ENCODE measurements at places on chromosomes 12 and 14.

DNA sequence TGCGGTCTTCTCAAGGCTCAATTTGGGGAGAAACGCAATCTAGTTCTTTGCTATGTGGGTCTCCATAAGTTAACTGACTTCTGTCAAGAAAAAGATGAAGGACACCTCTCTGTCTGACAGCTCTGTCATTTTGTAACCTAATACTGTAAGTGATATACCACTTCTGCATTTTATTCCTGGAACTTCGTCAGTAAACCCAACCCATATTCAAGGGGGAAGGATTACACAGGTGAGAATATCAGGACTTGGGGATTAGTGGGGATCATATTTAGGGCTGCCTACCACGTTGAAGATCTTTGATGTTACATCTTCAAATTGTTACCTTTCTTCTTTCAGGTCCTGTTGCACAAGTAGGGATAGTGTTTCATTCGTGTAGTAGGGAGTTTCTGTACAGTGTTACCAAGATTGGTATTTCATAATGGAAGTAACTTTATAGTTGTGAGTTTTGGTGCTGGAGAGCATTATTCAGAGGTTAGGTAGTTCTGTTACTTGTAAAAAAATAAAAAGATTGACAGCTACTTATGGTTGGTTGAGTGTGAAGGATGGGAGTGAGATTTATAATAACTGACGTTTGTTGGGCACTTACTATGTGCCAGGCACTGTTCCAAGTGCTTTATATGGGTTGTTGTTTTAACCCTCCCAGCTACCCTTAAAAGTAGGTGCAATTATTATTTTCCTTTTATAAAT, 1.6 kb downstream of the TMEM260 start:
- peak; percentile 4 for DNase-seq

DNA sequence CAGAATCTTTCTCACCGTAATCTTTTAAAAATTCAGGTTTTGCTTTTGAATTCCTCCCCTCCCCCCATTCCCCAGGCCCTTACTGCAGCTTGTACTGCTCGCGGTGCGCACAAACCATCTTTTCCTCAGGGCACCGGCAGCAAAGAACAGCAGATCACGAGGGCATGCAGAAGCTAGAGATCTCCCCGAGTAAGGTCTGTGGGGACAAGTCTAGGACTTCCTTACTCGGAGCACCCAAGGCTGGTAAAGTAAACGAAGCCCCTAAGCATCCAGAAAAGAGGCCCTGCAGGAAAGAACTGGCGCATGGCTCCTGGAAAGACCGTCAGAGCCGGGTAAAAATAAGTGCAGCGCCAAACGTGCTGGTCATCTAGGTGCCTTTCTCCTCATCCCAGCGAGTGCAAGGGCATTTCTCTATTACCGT, 727 bp downstream of the LDHB start:
- DNase-seq: peak; percentile 48

DNA sequence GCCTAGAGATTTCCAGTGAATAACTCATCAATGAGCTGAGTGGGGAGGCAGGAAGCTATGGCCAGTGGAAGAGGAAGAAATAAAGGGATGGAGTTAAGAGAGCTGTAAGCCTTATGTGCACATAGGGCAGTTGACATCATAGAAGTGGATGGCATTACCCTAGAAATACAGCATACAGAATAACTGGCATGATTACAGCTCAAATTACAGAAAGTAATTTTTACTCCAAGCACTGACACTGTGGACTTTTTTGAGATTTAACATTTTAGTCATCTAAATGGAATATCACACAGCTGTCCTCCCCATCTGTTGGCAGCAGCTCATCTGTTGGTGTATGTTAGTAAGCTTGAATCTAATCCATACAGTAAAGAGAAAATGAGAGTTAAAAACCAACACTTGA, 5.4 kb upstream of the IPO8 start:
- DNase-seq: no peak

GRCh38 chr12:56878010-56878339, 56.2 kb downstream of the SDR9C7 start:
- DNase-seq: no peak

GRCh38 chr12:101076921-101077320, 133.1 kb downstream of the SLC5A8 start:
- DNase-seq: no peak

- DNase-seq: no peak
Measured at GRCh38 chr14:68308726-68309520, 483.9 kb downstream of the ZFP36L1 start.

DNA sequence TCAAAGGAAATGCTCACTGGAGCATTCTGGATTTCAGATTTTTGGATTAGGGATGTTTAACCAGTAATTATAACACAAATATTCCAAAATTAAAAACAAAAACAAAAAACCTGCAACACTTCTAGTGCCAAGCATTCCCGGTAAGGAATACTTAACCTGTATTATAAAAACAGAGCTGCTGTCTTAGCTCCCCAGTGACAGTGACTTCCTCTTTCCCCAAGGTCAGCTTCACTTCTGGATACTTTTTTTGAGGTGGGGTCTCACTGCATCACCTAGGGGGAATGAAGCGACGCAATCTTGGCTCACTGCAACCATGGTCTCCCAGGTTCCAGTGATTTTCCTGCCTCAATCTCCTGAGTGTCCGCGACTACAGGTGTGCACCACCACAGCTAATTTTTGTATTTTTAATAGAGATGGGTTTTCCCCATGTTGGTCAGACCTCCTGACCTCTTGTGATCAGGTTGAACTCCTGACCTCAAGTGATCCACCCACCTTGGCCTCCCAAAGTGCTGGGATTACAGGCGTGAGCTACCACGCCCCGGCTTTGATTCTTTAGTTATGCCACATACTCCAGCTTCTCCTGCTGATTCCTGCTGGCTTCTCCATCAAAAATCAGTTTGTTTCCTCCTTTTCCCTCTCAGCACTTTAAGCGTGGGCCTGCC, 15.9 kb downstream of the PPP1CC start:
- no peak for DNase-seq

DNA sequence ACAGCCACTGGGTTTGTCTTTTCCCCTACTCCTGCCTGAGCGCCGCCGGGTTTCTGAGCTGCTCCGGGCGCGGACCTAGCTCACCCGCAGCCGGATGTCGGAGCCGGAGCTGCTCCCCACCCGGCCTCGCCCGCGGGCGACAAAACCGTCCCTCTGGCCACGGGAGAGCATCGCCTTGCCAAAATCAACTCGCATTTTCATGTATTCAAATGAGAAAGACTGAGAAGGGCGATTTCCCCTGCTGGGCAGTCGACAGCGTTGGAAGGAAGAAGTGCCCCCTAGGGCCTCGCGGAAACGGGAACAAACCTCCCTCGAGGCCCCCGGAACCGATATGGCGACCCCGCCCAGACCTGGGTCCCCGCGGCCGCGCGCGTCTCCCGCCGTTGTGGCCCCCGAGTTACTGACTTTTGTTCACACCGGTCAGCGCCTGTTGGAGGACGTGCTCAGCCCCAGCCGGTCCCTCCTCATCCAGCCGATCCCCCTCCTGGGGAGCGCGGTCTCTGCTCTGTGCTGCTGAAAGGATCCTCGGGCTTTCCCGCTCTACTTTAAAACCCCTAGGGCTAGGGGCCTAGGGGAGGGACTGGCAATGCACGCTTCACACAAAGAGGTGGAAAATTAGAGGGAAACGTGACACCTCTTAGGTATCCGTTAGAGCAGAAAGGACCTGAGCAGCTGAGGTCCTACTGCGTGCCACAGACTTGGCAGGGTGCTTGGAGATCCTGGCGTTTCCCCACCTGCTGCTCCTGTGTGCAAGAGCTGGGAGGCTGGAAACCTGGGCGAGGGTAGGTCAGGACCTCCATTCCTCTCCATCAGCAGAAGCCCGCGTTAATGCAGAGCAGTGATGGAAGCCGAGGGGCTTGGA, 4.3 kb downstream of the TTC6 start:
- DNase-seq: no peak

DNA sequence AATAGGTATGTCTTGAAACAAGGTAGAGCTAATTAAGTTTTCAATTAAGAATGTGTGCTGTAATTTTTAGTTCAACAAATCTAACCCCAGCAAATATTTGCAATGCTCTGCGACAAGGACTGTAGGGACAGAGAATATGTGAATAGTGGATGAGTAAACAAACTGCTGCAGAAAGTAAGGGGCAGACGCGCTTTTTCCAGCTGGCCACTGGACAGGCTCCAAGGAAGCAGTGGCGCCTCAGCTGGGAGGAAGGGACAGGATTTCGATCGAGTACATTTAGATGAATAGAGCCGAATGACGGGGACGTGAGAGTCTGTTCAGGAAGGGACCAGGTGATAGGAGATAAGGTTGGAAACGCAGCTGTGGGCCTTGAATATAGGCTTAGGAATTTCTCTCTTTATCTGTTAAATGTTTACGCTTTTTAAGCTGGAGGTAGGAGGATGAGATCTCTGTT, 69.3 kb downstream of the ELK3 start:
- DNase-seq: no peak

GRCh38 chr12:31618228-31619025, 27.5 kb upstream of the DENND5B start:
- DNase-seq: no peak

DNA sequence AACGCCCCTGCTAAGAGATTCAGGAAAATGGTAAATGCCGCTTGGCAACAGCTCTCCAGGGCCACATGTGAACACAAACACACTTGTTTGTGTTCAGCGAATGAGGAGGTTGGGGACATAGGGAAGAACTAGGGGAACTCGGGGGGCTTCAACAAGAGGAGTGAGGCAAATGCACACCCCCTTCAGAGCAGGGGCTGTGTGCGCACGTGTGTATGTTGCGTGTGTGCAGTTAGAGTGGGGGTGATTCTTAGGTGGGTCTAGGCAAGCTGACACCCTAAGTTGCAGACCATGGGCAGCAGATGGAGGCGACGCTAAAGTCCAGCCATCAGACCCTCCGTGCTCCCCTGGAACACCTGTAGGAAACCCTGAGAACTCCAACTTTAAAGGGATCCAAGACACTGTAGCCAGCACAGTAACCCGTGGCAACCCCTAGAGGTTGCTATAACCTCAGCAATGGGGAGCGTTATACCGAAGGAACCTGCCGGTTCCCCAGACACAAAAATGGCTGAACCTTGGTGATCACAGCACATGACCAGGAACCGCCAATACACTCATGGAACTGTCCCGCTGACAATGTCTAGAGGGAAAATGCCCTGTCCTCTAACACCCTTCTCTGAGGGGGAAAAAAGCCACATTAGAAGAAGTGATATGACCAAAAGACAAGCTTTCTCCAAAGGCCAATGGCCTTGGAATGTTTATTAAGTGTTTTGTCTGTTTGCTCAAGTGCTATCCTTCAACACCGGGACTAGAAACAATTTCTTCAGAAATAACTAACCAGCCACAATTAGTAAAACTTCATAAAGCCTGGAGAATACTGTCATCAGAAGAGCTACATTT, 86.5 kb upstream of the CEP83 start:
- peak; percentile 29 for DNase-seq

DNA sequence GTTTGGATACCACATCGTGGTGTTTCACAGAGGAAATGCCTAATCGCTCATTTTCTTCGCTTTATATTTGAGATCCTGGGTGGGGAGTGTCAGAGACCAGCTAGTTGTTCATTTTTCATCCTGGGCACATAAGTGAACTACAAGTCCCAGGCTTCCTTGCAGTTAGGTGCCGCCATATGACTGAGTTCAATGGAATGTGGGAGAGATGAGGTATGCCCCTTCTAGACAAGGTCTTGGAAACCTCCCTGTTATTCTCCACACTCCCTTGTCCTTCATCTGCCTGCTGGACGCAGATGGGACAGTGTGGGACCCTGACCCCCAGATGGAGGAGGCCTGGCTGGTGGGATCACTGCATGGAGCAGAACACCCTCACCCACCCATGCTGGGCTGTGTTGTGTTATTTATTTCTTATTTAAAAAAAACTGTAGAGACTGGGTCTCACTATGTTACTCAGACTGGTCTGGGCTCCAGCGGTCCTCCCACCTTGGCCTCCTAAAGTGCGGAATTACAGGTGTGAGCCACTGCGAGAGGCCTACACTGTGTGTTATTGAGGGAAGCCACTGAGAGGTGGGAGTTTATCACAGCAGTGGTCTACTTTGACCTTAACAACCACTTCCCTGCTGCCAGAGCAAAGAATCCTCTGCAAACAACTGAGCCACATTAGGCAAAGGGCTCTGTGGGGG, 42.9 kb upstream of the VRK1 start:
- DNase-seq: no peak

DNA sequence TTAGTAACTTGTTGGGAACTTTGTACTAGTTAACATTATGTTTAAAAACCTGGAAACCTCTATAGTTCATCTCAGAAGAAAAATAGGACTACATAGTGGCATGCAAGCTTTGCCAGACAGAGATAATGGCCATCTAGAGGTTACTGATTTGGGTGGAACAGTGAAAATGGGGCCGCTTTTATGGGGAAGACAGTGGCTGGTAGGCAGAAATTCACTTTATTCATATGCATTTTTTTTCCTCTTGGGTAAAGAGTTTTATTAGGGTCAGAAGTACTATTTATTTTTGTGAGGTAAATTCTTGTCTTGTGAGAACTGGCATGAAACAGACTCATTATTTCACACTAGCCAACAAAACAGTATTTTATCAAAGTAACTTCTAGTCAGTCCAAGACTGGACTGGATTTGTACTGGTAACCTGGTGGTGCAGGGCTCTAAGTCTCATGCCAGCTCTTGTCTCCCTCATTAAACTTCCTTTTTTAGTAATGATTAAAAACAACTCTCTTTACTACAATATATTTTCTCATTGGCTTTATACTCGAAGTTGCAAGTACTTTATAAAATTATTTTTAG, 345.8 kb downstream of the RAD51B start:
- no peak for DNase-seq

DNA sequence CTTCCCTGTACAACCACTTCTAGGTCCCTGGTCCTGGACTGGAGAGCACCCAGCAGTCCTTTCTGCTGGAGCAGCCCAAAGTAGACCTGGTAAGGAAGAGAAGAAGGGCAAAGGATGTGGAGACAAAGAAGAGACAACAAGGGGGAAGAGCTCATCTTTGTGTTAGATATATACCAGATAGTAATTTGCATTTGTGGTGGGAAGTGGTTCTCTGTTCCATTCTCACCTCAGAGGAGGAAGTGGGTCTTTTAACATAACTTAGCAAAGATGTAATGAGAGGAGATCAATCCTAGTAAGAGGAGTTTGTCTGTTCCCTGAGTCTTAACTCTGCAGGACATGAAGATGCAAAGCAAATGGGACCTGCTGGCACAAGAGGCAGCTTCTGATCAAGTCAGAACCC, 8.0 kb downstream of the CCDC198 start:
- peak; percentile 33 for DNase-seq

DNA sequence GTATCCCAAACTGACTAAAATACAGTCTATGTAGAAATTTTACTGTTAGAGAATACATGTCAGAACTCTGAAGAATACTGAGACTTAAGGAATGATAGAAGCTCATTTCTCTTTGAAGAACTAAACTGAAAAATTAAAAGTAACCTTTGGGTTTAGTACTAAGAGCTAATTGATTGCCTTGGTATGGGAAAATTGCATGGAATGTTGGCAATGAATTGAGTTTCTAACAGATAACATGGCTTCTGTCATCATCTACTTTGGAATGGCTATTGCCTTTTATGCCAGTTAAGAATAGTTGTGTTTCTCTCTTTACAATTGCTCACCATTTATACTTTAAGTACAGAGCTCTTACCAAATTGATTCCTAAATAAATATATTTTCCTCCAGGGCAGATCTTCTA, 308.8 kb upstream of the SYT1 start:
- no peak for DNase-seq

Measured in germinal center (tissue), 1 donor.